ENCODE measurements at places on chromosomes 16 and 17.

DNA sequence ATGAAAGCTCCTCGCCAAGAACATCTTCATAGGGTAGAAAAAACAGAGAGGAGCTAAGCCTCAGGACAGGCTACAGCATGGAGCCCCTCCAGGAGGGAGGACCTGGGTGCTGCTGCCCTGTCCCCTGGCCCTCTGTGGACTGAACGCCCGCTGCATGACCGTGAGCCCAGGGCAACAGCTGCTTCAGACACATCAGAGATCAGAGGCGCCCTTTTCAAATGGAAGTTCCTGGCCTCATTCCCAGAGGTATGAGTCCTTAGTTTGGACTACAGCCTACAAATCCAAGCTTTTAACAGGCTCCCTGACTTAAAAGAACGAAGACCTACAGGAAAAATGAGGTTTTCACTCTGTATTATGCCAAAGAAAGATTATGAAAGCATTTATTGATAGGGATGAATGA lies 48.5 kb downstream of the ZNF18 start:
- DNase-seq, result peak; percentile 67

DNA sequence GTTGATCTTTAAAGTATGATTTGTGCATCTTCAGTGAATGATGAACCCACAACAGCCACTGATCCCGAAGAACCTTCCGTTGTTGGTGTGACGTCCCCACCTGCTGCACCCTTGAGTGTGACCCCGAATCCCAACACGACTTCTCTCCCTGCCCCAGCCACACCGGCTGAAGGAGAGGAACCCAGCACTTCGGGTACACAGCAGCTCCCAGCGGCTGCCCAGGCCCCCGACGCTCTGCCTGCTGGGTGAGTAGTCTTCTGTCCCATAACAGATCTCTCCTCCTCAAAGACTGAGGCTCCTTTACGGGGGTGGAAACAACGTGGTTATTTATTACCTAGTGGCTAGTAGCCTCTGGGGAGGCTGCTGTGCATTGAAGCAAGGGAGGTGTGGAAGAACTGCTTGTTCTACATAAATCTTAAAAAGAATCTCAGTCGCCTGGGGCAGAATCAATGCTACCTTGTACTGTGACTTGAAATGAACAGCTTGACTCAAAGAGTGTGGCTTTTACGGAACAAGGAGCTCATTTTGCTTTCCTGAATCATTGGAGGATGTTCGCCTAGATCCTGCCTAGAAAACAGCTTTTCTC lies 63.0 kb upstream of the CLEC18A start:
- DNase-seq, result no peak

DNA sequence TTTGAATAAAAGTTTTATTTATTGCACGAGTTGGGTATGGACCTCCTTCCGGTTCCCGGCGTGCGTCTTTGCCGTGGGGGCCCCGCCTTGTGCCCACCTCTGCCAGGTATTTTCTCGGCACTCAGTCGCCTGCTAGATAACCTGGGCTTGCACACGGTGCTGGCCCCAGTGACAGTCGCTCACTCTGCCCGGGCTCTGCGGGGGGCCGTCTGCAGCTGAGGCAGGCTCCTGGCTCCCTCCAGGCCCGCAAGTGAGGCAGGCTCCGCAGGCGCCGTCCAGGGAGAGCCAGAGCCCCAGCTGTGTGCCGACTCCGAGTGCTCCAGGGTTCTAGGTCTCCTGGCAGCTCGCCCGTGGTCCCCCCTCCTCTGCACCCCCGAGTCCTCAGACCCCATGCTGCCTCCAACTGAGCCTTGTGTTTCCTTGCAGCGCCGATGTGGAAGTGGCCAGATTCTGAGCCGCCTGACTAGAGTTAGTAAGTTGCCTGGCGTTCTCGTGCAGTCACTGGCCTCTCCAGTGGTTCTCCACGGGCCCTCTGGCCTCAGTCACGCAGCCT lies 54.7 kb upstream of the PVALEF start:
- no peak for DNase-seq

DNA sequence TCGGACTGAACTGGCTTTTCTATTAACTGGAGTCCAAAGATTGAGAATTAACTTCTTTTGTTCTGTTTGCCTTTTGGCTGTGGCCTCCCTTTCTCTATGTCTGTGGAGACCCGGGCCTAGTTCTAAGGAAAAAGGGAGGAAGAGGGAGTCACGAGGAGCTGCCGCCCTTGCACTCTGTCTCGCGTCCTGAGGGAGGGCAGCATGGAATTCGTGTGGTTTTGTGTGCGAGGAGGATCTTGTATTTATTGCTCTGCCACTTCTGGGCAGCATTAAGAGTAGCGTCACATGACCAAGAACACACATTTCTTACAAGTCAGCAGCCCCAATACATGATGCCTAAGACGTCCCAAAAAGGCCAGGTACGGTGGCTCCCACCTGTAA lies 23.6 kb downstream of the METTL22 start:
- no peak for DNase-seq

GRCh38 chr17:78264590-78264989 lies 33.2 kb downstream of the TMEM235 start:
- DNase-seq, result no peak

GRCh38 chr16:89586853-89587252 lies 11.3 kb downstream of the CPNE7 start:
- no peak for DNase-seq

GRCh38 chr16:51150888-51151320 lies at the start of gene SALL1:
Gene SALL1 (minus strand): TSS chr16:51151270. CDS start chr16:51151241, 29 bp downstream.
- no peak for DNase-seq

DNA sequence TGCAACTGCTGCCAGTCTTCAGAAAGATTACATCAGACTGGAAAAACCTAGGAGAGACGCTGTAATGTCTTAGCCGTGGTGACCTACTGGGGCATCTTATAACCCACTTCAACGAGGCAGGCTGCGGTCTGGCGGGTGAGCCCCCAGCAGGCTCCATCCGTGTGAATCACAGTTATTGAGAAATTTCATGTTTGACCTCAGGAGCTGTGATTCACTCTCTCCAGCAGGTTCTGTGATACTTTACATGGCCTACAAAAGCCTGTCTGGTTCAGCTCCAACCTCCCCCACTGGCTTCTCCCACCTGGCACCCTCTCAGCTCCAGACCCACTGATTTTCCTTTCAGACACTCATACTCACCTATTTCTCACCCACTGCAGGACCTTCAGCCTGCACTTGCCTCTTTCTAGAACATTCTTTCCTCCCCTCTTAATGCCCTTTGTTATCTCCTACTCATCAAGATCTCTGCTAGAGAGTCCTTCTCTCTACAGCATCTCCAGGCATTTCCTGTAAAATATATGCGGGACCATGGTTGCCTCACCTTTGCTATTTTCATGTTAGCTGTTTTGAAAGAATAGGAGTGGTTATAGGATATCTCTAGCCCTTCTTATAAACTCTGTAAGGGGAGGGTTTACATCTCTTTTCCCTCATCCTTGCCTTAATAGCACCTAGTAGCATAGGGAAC lies 227.9 kb downstream of the MAF start:
- DNase-seq, result peak; percentile 71

GRCh38 chr16:71520550-71520949 lies 5.7 kb upstream of the CHST4 start:
- DNase-seq, result no peak

- peak; percentile 54 for DNase-seq
These were observed 1.2 kb downstream of the DDX5 start for GRCh38 chr17:64504769-64505339.

GRCh38 chr16:57070424-57070823 lies 22.0 kb upstream of the CPNE2 start:
- no peak for DNase-seq

DNA sequence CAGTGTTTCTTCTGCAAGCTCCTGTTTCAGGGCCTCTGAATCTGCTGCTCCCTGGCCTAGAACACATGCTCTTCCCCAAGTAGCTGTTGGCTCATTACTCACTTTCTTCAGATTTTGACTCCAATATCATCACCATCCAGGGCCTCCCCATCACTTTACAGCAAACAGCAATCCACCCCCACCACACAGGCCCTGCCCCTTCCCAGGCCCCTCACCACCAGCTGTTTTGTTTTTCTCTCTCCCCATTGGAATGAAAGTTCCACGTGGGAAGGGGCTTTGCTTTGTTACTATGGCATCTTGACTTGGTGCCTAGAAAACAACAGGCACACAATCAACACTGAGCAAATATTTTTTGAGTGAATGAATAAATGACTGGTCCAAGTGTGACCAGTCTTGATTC lies 4.0 kb downstream of the TMEM170A start:
- peak; percentile 43 for DNase-seq

DNA sequence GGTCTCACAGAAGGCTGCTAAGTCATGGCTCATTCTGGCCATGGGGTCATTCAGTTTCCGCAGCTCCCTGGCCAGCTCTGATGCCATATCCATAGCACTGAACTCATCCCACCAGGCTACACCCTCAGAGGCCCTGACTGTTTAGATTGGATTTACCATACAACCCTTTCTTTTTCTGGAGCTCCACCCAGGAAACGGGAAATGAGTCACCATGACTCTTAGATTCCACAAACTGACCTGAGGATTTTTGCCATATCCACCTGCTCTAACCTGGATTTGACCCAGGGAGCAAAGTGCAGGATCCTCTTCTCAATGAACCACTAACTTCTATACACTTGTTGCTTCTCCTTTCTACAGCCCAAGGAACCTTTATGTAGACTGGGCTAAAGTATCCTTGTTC lies 20.3 kb upstream of the CALB2 start:
- DNase-seq, result no peak

DNA sequence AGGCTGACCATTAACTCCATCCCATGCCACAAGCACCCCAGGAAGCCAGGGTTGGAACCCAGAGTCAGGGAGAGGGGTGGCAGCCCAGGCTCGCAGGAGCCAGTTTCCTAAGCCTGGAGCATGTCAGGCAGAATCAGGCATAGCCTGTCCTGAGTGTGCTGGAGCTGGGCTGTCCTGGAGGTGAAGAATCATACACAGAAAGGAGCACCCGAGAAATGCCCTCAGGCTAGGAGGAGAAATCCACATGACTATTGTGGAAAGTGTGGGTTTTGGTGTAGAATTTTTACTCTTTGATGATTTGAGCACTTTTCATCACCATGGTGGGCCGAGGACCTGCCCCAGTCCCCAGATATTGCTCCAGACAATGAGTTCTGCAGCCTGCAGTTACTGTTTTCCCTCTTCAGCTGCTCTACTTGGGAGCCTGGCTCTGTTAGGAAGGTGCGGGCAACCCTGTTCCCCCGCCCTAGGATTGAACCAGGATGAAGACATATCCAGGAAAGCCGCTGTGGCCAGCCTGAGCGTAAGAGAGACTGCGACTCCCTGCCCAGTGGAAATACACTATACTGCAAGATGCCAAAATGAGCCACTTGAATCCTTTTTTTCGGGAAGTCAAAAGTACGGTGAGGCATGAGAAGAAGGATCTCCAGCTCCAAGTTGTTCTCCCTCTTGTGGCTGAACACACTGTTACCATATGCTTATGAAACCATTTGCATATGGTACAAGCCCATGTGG lies 29.0 kb upstream of the HEATR6 start:
- peak; percentile 58 for DNase-seq

- no peak for DNase-seq
These were observed 18.2 kb upstream of the SP6 start for GRCh38 chr17:47869114-47869513.

DNA sequence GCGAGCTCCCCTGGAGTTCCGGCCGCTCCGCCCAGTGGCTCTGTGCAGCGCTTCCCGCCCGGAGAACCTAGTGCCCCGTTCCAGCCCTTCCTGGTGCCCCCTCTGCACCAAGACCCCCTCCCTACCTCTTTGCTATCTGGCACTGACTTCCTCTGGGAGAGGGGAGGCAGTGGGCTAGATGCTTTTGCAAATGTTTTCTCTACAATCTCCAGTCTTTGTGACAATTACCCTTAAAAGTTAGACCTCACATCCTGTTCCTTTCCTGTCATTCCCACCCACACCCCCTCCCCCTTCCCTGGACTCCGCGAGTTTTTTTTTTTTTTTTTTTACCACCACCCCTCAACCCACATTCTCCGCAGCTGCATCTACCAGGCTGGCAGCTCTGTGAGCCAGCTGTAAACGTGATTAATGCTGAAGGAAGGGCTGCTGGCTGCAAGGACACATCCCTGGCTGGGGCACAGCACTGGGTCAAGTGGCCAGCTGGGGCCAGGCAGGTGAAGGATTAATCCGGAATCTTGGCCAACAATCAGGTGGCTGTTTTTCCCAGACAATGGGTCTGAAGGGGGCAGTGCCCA lies 101.5 kb downstream of the MGAT5B start:
- DNase-seq, result no peak

DNA sequence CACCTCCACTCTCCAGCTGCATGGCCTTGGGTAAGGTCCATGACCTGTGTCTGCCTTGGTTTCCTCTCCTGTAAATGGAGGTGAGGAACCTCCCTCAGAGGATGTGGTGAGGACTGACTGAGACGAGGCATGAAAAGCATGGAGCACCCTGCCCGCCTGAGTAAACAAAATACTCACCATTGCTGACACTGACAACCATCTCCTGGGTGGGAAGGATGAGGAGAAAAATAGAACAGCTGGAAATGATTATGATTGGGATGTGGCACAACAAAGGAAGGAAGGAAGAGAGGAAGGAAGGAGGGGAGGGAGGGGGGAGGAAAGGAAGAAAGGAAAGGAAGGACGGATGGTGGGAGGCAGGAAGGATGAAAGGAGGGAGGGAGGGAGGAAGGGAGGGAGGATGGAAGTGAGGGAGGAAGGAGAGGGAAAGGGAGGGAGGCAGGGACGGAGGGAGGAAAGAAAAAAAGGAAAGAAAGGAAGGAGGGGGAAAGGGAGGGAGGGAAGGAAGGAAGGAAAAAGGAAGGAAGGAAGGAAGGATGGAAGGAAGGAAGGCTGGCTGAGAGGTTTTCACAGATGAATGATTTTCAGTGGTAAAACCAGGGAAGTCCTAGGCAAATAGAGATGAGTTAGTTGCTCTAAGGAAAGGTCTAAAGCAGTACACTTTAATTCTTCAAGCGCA lies 276.5 kb upstream of the XYLT1 start:
- DNase-seq, result peak; percentile 39

GRCh38 chr16:56732832-56733231 lies 2.9 kb downstream of the NUP93 start:
- no peak for DNase-seq

GRCh38 chr16:72221630-72222024 lies 49.7 kb upstream of the PMFBP1 start:
- DNase-seq, result peak; percentile 33

GRCh38 chr17:82657926-82658325 lies 9.7 kb upstream of the WDR45B start:
- DNase-seq, result no peak

DNA sequence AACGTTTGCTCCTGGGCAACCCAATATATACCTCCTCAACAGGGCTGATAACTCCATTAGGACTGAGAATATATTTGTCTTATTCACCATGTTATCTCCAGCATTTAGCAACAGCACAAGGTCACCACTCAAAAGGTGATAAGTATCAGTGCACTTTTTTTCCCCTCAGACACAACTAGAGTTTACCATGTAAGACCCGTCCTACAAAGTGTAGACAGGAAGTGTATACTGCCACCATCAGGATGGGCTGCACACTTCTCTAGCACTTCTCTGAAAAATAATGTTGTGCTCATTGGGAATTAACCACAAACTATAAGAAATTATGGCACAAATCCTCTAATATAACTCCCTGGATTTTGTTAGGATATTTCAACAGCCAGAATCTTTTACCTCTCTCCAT lies 5.7 kb upstream of the VAT1L start:
- no peak for DNase-seq

DNA sequence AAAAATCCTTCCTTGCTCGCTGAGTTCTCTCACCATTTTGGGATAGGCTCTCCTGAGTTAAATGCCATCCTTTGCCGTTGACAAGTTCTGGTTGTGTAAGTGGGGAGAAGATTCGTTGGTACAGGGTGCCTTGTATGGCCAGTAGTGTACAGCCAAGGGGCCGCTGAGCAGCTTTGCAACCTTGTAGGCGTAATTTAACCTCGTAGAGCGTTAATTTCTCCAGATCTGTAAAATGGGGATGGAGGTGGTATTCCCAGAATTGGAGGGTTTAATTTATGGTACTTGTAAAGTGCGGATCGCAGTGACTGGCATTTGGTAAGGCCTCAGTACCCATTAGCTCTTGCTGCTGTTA lies 1.4 kb downstream of the ARSG start:
- DNase-seq, result no peak

All from fibroblast of skin of right biceps (primary cell).